Activated CD4-positive, alpha-beta T cell treated with anti-CD3 and anti-CD28 coated beads for 24 hours (primary cell): ENCODE measurements at places on chromosomes 1 and 21.

DNA sequence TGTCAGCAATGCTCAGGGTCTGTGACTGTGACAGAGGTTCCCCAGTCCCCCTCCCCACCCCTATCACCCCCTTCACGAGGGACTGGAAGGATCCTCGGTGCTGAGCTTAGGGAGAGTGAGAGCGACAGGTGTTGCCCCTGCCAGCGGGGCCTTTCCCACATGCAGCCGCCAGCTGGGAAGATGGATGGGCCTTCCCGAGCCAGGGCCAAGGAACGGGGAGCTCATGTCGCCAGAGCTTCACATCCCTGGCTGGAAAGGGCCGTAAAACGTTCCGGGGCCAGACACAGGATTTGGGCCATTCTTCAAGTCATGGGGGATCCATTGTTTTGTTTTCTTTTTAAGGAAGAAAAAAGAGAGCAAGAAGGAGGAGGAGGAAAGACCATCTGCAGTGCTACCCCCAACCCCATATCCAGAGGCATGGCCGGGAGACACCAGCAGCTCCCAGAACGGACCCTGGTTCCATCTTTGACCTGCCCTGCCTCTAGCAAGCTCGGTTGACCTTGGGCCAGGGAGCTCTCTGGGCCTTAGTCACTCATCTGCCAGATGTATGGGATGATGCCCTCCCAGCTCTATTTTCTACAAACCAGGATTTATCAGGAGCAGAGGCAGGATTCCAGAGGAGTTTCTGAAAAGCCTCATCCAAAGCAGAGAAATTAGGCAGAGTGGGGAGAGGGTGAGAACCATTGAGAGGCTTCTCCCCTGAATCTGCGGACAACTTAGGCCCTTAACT is 54.1 kb downstream of the TAS1R2 start:
- no peak for DNase-seq

DNA sequence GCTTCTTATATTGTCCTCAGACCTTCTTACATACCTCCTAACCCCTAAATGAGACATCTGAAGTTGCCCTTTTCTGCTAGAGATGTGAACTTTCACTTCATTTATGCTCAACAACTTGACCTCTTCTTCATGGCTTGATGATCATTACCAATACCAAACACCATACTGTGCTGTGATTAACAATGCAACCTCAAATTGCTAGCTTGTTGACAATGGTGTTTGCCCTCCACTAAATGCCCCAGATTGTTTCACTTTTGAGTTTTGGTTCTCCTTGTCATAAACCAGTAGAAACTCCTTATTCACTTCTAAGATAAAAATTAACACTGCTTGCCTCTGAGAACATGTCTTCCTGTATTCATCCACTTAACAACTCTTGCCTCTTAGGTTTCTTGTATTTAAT is 5.6 kb downstream of the JAK1 start:
- no peak for DNase-seq

- no peak for DNase-seq
Observed at GRCh38 chr1:38352869-38353268, 306.3 kb upstream of the POU3F1 start.

GRCh38 chr1:177354247-177354646 is 183.5 kb downstream of the BRINP2 start:
- DNase-seq = no peak

- DNase-seq = no peak
Observed at GRCh38 chr1:181503171-181503810, 20.0 kb downstream of the CACNA1E start.

GRCh38 chr1:247212012-247212411 is 40.2 kb upstream of the ZNF124 start:
- DNase-seq = no peak

DNA sequence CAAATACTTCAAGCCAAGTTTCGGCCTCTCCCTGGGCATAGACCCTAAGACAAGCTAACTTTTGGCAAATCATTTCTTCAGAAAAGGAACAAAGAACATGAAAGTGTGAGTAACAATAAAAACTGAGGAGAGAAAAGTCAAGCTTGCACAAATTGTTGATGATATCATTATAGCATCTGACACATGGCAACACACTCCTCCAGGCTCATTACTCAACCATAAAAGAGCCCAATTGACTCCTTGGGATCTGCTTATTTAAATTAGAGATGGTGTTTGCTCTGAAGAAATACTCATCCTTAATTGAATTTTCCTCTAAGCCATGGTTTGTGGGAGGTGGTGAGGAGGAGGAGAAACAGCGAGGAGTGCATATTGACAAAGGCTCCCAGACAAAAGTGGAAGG is 54.5 kb downstream of the TNFSF4 start:
- no peak for DNase-seq

- no peak for DNase-seq
Observed at GRCh38 chr1:157168015-157168414, 29.8 kb upstream of the ETV3 start.

GRCh38 chr1:6475381-6476133 is 9.6 kb upstream of the TNFRSF25 start:
- DNase-seq = peak; percentile 69

- DNase-seq = no peak
Observed at GRCh38 chr1:223227031-223227430, 84.0 kb upstream of the TLR5 start.

GRCh38 chr1:8232036-8232757 is 85.7 kb upstream of the SLC45A1 start:
- DNase-seq = no peak
